Stimulated activated CD4-positive, alpha-beta T cell treated with anti-CD3 and anti-CD28 coated beads, Interleukin-15, amount 100 ng/mL, for 1 hour (primary cell): ENCODE measurements at places on chromosomes 2 and 18.

GRCh38 chr18:28855524-28855923, 678.6 kb upstream of the CDH2 start:
- no peak for DNase-seq

GRCh38 chr2:172307800-172308199, 119.6 kb upstream of the ITGA6 start:
- DNase-seq: no peak

GRCh38 chr2:98559581-98559980, 48.7 kb downstream of the COA5 start:
- no peak for DNase-seq

DNA sequence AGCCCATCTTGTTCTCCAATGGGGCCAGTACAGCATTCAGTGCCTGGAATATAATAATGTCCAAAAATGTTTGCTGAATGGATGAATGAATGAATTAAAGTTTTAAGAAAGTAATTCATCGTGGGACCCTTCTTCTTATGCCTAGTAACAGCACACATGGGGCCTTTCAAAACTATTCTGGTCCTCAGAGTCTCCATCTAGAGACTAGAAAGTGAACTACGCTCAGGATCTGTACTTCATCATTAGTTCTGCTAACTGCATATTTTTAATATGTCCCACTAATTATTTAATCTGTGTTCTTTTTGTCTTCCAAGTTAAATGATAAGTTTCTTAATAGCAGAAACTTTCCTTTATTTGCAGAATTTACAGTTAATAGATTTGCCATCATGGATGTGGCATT, 172.5 kb downstream of the SMAD2 start:
- no peak for DNase-seq

DNA sequence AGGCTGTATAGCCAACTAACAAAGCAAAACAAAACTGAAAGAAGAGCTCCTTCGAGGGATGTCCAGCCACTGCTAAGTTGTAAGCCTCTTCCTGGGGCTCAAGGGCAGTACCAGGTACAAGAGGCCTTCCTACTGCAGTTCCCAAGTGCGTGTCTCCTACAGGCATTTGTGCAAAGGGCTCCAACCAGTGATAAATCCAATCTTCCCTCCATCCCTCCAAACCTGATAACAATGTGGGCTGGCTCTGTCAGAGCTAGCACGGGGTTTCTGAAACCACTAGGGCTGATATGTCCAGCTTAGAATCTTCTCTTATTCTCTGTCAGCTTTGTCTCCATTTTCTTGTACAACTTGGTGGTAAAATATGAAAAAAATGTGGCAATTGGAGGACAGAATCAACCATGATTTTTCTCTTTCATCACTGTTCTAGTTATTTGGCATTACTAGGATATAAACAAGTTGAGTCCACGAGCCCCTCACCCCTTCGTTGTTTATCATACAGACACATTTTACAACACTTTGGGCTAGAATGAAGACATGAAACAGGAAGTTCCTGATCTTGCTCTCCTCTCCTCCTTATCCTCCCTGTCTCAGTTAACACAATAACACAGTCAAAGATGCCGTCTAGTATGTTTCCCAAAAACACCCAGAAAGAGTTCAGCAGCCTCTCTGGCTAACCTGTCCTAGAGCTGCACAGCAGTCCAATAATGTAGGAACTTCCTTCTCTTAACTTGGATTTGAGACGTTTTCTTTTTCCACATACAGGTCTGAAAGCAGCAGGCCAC, 35.4 kb upstream of the WIPF1 start:
- DNase-seq: no peak

DNA sequence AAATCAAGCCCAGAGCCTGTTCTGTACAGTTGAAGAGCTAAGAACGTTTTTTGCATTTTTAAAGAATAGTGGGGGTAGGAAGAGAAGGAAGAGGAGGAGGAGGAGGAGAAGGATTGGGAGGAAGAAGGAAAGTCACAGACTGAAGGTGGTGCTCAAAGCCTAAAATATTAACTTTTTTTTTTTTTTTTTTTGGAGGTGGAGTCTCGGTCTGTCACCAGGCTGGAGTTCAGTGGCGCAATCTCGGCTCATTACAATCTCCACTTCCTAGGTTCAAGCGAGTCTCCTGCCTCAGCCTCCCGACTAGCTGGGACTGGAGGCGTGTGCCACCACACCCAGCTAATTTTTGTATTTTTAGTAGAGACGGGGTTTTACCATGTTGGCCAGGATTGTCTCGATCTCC, 18.3 kb upstream of the KLHL29 start:
- no peak for DNase-seq

GRCh38 chr2:160910681-160911080, 249.5 kb upstream of the TANK start:
- DNase-seq: no peak

GRCh38 chr2:20471902-20472559, 25.2 kb downstream of the RHOB start:
- DNase-seq: no peak

DNA sequence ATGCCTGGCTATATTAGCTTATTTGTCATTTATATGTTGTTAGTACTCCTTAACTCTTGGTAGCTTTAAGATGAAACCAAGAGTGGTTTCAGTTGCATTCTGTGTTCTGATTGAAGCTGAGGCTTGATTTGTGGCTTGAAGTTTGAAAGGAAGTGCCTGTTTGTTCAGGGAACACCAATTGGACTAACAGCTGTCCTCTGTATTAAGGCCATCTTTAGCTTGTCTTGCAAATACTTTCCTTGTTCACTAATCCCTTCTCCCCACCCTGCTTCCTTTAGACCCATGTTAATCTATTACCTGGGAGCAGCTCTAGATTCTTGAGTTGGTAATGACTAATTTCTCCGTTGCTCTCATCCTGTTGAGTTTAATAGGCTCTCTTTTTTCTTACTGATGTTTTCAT, 13.4 kb downstream of the ITGA6 start:
- DNase-seq: no peak

DNA sequence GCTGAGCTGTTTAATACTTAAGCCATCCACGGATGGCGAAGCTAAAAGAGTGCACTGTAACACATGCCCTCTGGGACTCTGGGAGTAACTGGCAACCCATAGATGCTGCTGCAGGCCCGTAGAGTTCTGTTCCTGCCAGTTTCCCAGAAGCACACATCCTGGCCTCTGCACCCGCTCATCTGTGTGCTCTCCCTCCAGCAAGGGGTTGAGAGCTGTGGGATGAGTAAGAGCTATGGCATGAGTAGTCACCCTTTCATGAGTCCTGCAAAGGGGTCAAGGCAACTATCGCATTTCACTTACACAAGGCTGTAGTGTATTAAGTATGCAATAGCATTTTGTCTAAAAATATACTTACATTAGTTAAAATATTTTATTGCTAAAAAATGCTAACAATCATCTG, 1341.8 kb upstream of the NXPH2 start:
- no peak for DNase-seq

DNA sequence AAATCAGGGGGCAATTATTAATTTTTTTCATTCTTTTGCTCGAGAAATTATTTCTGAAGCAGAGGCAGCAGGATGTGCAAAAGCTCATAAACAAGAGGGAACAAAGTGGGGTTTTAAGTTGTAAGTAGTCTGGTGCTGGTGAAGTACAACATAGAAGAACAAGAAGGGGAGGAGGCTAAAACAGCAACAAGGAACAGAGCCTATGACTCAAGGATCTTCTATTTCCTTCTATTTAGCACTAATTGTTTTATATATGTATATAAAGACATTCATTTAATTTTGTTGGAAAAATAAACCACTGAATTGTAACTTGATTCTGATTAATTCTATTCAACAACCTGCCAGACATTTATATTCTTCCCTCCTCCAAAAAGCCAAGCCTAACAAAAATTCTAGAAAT, 35.0 kb downstream of the YES1 start:
- DNase-seq: no peak

DNA sequence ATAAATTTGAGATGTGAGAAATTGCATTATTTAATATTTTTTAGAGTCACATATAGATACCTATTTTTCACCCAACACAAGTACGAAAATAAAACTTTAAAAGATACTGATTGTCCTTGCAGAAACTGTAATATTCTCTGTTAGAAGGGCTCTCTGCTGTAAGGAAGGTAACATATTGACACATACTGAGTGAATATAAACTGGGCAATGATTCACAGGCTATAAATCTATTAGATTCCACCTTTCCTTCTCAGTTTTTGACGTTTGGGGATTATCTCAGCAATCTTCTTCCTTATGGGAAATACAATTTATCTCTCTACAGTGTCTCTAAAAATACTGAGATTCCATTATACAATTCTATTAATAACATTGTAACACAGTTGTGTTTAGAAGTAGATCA, 229.1 kb upstream of the MAP2 start:
- no peak for DNase-seq

- DNase-seq: no peak
Observed at GRCh38 chr18:38648179-38648578, 1082.6 kb upstream of the CELF4 start.

GRCh38 chr2:156340804-156341451, 8.4 kb upstream of the NR4A2 start:
- DNase-seq: no peak

- DNase-seq: no peak
Observed at GRCh38 chr2:26457251-26457666, 20.7 kb downstream of the OTOF start.

DNA sequence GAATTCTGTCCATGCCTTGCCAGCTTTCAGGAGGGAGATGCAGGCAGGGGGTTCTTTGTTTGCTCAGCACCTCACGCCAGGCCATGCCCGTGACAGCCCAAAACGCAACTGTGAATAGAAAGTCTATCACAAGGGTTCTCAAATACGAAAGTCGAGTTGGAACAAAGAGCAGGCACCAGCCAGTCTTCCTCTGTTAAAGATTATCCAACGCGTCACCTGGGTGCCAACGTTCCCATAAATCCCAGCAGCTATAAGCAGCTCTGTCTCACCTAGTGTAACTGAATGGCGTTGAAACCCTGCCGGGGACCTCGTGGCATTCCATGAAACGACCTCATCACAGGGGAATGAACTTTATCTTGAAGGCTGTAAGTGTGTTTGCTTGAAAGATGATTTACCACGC, 84.8 kb upstream of the GATA6 start:
- no peak for DNase-seq

GRCh38 chr2:102084651-102085050, 57.9 kb upstream of the IL1R1 start:
- no peak for DNase-seq
